ENCODE measurements at places on chromosomes 6 and 20. TPM values are rescaled to one million over a fixed set of nuclear protein-coding genes. Genes with fewer than 3 reads are reported as not detected.

DNA sequence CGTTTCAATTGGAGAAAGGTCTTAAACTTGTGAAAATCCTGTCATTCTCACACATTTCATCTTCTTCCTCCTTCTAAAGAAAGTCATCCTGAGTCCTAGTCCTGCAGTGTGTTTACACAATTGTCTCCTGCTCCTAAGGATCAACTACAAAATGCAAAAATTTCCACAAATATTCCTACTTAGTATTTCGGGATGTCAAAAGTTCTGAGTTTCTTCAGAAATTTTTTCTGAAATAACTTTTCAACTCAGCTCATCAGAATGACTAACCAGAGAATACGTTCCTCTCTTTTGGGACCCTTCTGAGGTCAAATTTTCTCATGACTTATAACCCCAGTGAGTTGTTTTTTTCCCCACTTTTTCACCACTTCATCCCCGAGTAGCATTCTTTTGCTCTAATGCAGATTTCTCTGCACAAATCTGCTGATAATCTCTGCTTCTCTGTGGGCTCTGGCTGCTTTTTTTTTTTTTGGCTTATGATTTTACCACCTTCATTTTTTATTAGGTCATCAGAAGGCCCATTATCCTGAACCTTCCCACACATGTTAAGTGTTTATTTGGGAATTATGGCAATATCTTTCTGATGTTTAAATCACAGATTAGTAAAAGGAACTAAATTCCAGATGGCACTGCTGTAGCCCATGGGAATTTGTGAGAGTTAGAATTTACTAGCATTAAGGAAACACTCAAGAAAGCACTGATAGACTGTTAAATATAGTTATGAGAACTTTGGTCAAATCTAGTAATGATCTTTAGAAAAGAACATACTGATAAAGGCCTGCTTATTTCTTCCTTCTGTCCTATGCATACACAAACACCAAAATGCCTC is 41.4 kb downstream of the MAP3K5 start:
- DNase-seq, result no peak

- no peak for DNase-seq
These were observed 187.7 kb downstream of the GMPR start for GRCh38 chr6:16425881-16426615.

GRCh38 chr20:25369971-25370370 is 20.7 kb downstream of the ABHD12 start:
- no peak for DNase-seq

GRCh38 chr6:108463784-108464183 is 96.9 kb upstream of the FOXO3 start:
- DNase-seq, result no peak

TMEM14B gene
- total RNA-seq, result 67.8 TPM

HRH3 gene
- total RNA-seq, result not detected

DNA sequence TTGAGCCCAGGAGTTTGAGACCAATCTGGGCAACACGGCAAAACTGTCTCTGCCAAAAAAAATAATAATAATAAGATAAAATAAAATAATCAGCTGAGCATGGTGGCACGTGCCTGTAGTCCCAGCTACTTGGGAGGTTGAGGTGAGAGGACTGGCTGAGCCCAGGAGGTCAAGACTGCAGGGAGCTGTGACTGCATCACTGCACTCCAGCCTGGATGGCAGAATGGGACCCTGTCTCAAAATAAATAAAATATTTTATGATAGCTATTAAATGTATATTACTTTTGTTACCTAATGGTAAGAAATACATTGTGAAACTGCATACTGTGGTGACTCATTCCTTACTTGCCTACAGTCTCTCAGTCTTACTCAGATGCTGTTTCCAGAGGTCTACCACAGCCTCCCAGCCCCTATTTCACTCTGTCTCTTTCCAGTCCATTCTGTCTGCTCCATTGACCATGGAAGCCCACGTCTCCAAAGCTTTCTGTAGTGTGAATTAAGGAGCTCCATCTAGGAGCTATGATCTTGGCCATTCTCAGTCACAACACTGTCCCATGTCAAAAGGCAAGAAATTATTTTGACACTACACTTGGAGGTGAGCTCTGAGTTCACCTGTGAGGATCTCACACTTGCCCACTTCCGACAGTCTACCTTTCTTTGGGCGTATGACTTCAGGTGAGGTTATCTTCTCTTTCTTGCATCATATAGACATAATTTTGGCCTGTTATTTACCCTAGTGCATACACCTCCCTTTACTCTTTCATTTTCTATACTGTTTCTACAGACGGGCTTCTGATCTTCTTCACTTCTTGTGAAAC is 22.4 kb upstream of the SNX9 start:
- DNase-seq, result no peak

EYA4 gene
- total RNA-seq, result 1.0 TPM

DNA sequence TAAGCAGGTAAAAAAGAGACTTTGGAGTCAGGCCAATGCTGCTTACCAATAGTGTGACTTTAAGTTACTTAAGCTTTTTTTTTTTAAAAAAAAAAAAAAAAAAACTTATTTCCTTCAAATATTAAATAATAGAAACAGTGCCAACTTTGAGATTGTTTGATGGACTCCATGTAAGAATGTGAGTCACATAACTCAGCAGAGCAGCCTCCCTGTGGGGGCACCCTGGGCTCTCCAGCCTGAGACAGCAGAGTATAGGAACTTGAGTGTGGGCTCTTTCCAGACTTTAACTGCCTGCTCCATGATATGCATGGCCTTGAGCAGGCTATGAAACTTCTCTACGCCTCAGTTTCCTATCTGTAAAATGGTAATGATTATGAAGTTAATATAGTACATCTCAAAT is 113.3 kb upstream of the SAMD5 start:
- no peak for DNase-seq

- no peak for DNase-seq
These were observed 97.0 kb downstream of the TRERF1 start for GRCh38 chr6:42354702-42355101.
